Motor neuron (in vitro differentiated cells): ENCODE measurements at places on chromosomes 12 and 14. TPM values are rescaled to one million over a fixed set of nuclear protein-coding genes. Genes with fewer than 3 reads are reported as not detected.

DNA sequence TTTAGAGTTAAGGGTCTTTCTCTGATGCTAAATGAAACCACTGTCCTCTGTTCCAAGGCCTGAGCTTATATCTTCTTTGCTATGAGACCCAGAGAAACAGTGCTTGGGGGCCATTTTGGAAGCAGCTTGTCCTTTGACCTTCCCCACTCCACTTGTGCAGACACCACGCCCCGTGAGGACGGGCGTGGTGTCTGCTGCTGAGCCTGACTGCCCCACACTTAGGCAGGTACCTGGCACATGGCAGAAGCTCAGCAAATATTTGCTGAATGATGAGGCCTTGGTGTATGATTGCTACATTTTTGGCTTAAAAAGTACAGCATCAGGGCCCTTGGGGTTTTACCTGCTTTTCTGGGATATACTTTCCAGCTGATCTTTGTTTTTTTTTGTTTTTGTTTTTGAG lies 69.9 kb downstream of the RASSF3 start:
- ATAC-seq, result no peak

TMEM179 gene
- total RNA-seq, result 16.4 and 16.8 TPM in 2 replicates

DNA sequence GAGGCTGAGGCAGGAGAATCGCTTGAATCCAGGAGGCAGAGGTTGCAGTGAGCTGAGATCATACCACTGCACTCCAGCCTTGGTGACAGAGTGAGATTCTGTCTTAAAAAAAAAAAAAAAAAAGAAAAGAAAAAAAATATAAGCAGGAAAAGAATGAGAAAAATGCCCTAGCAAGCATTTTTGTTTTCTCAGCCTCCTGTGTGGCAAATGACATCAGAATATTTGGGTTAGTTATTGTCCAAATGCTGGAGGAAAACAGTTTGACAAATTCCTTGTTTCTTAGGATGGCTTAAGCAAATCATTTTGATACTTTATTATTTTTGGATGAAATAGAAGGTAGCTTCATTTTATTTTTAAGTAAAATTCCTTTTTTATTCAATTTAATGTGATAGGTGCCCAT lies 7.5 kb upstream of the PTPRR start:
- ATAC-seq, result no peak

GRCh38 chr14:101623077-101623372 lies 61.7 kb downstream of the DIO3 start:
- no peak for ATAC-seq

CLEC12A gene
- total RNA-seq, result 0.37 TPM in 1 of 2 replicates, not detected in the other

LAG3 gene
- 0.25 and 0.27 TPM in 2 replicates for total RNA-seq

IRF9 gene
- 54.0 and 62.7 TPM in 2 replicates for total RNA-seq

- peak; percentile 53 for ATAC-seq
Measured at GRCh38 chr12:53221203-53222080, 10.6 kb downstream of the RARG start.

MAPK1IP1L gene
- 34.2 and 35.9 TPM in 2 replicates for total RNA-seq

GRCh38 chr12:15201056-15201455 lies 20.2 kb downstream of the RERG start:
- no peak for ATAC-seq

PRH2 gene
- 0.78 and 1.2 TPM in 2 replicates for total RNA-seq

DNA sequence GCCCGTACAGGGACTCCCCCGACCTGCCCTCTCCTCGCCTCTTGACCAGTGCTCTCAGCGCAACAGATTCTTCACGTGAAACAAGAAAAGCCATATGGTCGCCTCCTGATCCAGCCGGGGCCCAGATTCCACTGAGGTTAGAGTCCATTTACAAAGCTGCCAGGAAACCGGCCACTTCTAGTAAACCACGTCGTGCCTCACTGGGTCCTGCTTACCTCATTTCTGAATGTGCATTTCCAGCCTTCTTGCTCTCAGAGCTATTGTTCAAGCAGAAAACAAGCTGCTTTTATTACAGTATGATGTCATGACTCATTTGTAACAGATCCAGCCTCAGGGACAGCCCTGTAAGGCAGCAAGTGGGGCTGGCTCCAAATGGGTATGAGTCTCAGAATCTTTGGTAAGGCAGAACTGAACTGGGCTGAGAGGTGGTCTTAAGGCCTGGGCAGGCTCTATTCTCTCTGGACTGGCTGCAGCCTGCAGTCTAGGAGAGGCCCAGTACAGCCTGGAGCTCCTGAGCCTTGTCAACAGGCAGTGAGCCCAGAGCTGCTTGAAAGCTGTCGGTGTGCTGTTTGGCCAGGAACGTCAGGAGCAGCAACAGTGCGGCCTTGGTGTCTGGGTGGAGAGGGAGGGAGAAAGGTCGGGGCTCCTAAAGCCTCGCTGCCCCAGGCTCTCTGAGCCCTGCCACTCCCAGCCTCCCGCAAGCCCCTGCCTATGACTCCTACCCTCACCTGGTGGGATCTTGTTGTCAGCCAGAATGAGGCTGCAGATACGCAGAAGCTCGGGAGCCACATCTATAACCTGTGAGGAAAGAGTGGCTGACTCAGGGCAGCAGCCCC lies 8.3 kb downstream of the REC8 start:
- peak; percentile 86 for ATAC-seq

DNA sequence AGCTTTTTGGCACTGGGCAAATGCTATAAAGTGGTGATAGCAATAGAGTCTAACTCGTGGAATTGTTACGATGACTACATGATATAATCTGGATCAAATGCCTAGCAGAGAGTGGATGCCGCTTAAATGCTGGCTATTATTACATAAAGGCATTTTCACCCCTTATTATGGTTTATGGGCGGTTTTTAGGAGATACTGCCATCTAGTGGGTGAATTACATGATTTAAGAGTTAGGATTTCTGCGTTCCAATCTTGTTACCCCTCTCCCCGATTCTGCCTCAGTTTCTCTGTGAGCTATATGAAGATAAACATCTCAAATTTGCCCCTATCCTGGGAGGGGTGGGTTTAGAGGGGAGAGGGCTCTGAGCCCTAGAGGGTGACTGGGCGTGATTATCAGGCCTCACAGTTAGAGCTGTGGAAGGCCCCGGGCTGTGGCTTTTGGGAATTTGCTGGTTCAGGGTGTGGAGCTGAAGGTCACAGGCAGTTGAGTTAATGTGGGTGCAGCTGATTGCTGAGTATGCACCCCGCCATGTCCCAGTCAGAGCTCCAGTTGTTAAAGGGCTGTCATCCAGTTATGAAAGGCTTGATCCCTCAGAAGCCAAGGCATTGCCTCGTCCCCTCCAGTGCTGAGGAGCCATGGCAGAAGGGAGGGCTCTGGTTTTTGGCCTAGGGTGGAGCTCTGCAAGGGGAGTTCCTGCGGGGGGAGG lies 14.4 kb downstream of the CLSTN3 start:
- peak; percentile 79 for ATAC-seq
